ENCODE measurements at places on chromosomes 6 and 20. TPM values are rescaled to one million over a fixed set of nuclear protein-coding genes. Genes with fewer than 3 reads are reported as not detected.

DNA sequence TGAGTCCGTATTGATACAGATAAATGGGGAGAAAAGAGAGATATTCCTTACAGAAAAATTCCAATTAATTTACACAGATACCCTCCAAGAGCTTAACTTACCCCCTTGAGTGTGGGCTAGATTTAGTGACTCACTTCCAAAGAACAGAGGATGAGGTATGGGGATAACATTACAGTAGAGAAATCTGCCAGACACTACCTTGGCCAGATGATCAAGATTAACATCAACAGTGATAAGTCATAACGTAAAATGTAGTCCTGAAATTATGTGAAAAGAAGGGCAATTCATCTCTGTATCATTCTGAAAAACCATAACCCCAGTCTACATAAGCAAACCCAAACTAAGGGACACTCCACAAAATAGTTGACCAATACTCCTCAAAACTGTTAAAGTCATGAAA lies 69.3 kb downstream of the PDSS2 start:
- DNase-seq, result no peak
- H3K4me3 ChIP-seq, result no peak overlapping the region
- H3K4me1 ChIP-seq, result peaks cover 4% of the 10 kb centered on the region
- no peaks in the 10 kb centered on the region for H3K27me3 ChIP-seq
- no peak overlapping the region for H3K27ac ChIP-seq

GRCh38 chr6:36054415-36054814 lies 26.8 kb downstream of the MAPK14 start:
- DNase-seq, result no peak
- no peak overlapping the region for H3K27ac ChIP-seq
- H3K4me1 ChIP-seq, result peaks cover 84% of the 10 kb centered on the region
- no peak overlapping the region for H3K4me3 ChIP-seq

Gene RFX6
- 1.3 TPM for total RNA-seq

Gene WFDC2
- total RNA-seq, result 2.2 TPM

Gene DPPA5
- total RNA-seq, result not detected

Gene SLPI
- total RNA-seq, result 21.0 TPM

- no peaks in the 10 kb centered on the region for H3K4me1 ChIP-seq
- H3K27ac ChIP-seq, result no peak overlapping the region
- no peaks in the 10 kb centered on the region for H3K36me3 ChIP-seq
- no peaks in the 10 kb centered on the region for H3K27me3 ChIP-seq
- no peak for DNase-seq
- no peak overlapping the region for H3K4me3 ChIP-seq
These were observed 329.0 kb upstream of the NRSN1 start for GRCh38 chr6:23797041-23797440.

DNA sequence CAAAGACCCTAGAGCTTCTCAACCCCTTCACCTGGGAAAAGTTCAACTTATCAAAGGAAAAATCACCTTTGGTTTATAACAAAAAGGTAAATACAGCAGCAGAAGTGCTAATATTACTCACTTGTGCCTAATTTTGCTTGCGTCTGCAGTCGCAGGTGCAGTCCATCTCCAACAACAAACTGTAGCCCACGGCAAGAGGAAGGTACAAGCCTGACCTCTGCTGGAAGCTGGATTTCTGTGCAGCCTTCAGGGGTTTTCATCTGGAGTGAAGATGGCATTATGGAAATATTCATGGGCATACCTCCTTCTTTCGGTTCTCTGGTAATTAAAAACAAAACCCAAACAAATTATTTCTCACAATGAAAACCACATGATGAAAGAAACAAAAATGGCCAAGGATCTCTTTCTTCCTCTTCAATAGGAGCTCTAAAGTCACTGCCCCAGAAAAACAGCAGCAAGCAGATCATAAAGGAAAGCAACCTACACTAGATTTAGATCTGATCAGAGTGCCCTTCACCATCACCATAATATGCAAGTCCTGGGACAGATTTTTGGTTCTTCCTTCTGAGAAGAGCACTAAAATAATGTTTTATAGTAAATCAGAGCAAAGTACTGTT lies 7.8 kb downstream of the UBE3D start:
- H3K4me1 ChIP-seq, result no peaks in the 10 kb centered on the region
- H3K27ac ChIP-seq, result no peak overlapping the region
- H3K4me3 ChIP-seq, result no peak overlapping the region
- no peak for DNase-seq
- no peaks in the 10 kb centered on the region for H3K27me3 ChIP-seq

Gene TMX4
- 11.7 TPM for total RNA-seq

Gene DLL1
- 5.8 TPM for total RNA-seq

DNA sequence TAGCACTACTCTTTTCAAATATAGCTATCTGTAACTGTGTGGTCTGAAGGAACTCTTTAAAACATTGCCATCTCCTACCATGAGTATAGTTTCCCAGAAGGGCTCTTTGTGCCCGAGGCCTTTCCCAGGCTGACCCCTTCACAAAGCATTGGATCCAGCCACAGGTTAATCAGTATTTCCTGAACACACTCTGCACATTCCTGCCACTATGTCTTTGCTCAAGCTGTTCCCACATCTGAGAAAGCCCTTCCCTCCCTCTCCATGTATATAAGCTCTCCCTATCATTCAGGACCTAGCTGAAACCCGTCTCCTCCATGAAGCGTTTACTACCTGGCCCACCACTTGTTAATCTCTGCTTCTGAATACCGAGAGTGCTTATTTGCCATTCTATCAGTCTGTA lies 47.8 kb upstream of the PKHD1 start:
- DNase-seq, result no peak
- no peaks in the 10 kb centered on the region for H3K36me3 ChIP-seq
- no peaks in the 10 kb centered on the region for H3K4me1 ChIP-seq
- H3K27me3 ChIP-seq, result no peaks in the 10 kb centered on the region

Measured in stomach (tissue), 19 donors.